ENCODE measurements at places on chromosomes 3 and 15.

DNA sequence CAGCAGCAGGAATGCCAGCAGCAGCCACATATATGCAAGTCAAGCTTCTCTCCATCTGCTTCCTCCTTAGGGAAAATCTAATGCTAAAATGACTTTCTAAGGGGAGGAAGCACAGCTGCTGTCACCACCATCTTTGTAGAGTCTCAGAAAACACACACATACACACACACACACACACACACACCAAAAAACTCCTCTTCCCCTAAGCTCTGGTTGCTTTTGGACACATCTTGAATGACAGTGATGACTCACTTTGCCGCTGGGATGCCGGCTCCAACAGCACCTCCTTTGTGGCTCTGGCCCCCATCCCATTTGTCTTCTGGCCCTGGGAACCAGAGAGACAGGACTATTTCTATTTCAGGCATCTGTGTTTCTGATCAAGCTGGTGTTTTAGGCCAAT is 124.8 kb upstream of the GOLIM4 start:
- peak; percentile 72 for DNase-seq

DNA sequence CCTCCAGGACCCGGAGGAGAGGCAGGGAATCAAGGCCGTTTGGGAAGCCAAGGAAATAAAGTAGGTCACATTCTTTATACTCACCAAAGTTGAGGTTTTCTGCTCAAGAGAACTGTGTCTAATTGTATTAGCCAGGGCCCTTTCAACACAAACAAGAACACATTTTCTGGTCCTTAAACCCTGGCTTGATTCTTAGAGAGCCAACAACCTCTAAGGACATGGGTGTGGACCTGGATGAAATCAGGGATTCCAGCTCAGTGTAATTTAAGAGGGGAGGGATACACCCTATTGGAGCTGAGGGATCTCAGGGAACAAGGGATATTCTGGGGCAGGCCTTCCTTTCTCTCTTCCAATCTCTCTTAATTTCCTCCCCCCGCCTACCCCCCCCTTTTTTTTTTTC is 104.8 kb downstream of the COL6A6 start:
- no peak for DNase-seq

- DNase-seq = no peak
Measured at GRCh38 chr3:154729741-154730140, 299.8 kb upstream of the GPR149 start.

DNA sequence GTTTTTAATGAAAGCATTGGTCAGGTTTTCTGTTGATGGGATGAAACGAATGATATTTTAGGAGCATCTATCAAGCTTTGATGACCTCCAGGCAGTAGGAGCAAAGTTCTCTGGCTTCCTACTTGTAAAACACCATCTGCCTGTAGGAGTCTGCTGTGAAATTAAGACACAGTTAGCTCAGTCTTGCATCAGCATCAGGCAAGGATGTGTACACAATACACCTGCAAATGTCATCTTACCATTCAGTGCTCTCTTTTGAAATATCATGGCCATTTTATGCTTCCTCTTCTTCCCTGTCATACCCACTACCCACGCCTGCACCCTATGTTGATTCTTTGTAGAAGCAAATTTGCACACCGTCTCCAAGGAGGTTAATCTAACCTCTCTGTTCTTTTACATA is 38.2 kb downstream of the B3GALNT1 start:
- DNase-seq = no peak

- no peak for DNase-seq
Measured at GRCh38 chr15:100204771-100205170, 137.0 kb downstream of the ADAMTS17 start.

DNA sequence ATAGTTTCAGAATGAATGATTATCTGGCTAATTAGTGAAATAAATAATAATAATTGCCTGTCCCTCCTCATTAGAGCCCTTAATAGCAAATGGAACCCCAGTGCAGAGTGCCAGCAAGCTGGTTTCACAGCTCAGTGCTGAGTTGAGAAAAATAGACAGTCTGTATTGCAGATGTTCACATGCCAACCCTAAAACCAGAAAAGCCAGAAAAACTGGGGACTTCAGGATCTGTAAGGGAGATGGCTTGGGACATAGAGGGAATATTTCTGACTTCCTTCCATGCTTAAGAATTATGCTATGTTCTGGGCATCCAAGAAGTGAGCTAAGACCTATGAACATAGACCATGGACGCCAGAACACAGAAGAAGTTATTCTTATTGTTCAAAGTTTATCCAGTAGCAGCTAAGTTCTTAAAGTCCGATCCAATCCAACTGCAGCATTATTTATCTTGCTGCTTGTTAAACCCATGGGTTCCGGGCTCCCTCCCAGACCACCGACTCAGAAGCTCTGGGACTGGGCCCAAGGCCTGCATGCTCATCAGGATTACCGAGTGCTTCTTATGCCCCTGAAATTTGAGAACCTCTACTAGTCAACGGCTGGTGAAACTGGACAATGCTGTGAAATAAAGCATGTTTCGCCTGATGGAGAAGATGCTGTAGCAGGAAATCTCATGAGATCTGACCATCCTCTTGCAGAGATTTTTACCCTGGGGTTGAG is 158.3 kb downstream of the FOXB1 start:
- no peak for DNase-seq

GRCh38 chr3:51696954-51697353 is 9.9 kb upstream of the GRM2 start:
- DNase-seq = peak; percentile 98

- DNase-seq = no peak
Measured at GRCh38 chr3:14289590-14290461, 111.2 kb downstream of the LSM3 start.

GRCh38 chr3:1723726-1724125 is 374.9 kb upstream of the CNTN4 start:
- DNase-seq = no peak

DNA sequence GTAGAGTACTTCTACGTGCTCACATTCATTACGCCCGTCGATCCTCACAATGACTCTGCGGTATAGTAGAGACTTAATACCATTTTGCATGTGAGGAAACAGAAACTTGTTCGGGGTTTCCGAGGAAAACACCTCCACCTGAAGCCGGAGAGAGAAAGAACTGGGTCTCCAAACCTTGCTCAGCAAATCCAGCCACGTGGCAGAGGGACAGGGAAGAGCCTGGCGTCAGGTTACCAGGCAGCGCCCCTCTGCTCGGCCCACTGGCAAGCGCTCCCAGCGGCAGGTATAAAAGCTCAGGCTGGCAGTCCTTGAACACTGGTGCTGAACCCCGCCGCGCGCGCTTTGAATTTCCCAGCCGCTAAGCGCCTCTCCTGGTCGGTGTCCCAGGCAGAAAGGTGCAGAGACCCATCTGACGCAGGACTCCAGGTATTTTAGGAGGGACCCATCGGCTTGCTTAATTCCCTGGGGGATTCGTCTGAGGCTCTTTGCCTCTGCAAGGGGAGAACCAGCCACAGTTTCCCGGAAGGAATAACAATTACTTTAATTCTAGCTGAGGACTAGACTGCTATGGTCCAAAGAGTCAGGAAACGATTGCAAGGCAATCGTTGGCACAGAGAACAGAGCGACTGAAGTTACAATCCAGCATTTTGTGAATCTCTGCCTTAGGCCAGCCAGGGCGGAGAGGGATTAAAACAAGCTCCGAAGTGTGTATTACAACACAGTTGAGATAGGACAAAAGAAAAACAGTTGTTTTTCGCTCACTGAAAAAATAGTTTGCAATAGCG is at the start of gene C2CD4A:
Gene C2CD4A, plus strand, starts transcription at position 315 of the 785 bp plus-strand sequence. CDS start 637 bp downstream, outside the sequence.
- peak; percentile 63 for DNase-seq

DNA sequence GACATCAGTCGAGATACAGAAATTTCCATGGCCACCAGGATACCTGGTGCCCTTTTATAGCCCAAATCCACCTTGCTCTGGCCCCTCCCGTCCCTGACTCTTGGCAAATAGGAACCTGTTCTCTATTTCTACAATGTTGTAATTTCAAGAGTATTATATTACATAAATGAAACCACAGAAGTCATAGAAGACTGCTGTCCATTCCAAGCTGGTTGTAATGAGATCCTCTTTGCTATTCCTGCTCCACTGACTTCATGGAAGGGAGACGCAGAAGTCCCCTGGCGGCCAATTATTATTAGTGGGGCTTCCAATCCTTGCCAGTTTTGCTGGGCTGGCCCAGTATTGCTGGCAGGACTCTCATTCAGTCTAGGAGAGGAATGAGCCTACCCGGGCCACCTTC is 26.6 kb downstream of the DCP1A start:
- DNase-seq = no peak

- no peak for DNase-seq
Measured at GRCh38 chr3:176352716-176353334, 844.5 kb downstream of the TBL1XR1 start.

DNA sequence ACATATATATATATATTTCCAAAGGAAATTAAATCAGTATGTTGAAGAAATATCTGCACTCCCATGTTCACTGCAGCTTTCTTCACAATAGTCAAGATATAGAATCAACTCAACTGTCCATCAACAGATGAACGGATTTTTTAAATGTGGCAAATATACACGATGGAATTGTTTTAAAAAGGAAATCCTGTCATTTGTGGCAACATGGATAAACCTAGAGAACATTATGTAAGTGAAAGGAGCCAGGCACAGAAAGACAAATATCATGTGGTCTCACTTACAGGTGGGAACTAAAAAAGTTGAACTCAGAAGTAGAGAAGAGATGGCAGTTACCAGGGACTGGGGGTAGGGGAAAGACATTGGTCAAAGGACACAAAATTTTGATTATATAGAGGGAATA is 253.7 kb downstream of the ULK4 start:
- no peak for DNase-seq

DNA sequence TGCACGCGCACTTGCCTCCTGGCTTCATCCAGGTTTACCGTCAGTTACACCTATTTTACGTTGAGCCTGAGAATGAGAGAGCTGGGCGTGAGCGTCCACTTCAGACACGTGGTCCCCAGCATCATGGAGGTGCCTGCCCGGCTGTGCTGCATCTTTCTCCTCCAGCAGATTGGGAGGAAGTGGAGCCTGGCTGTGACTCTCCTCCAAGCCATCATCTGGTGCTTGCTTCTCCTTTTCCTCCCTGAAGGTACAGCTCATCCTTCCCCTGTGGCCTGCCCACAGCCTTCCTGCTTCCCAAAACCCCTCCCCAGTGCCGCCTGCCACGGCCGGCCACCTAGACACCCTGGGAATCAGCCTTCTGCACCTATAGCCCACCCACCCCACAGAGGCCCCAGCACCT is 31.6 kb downstream of the SLC22A14 start:
- no peak for DNase-seq

DNA sequence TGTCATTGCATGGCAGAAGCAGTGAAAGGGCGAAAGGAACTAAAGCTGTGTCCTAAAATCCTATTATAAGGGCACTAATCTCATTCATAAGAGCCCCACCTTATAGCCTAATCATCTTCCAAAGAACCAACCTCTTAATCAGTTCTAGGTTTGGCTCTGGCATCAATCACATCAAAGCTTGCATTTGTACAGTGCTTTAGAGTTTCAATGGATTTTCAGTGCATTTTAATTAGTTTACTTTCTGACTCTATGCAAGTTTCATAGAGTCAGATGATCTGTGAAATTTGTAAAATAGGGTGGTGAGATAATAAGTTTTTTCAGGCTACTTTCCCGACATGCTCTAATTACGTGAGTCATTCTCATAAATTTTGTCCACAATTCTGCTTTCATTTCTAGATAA is 341.1 kb downstream of the DIPK2A start:
- no peak for DNase-seq

DNA sequence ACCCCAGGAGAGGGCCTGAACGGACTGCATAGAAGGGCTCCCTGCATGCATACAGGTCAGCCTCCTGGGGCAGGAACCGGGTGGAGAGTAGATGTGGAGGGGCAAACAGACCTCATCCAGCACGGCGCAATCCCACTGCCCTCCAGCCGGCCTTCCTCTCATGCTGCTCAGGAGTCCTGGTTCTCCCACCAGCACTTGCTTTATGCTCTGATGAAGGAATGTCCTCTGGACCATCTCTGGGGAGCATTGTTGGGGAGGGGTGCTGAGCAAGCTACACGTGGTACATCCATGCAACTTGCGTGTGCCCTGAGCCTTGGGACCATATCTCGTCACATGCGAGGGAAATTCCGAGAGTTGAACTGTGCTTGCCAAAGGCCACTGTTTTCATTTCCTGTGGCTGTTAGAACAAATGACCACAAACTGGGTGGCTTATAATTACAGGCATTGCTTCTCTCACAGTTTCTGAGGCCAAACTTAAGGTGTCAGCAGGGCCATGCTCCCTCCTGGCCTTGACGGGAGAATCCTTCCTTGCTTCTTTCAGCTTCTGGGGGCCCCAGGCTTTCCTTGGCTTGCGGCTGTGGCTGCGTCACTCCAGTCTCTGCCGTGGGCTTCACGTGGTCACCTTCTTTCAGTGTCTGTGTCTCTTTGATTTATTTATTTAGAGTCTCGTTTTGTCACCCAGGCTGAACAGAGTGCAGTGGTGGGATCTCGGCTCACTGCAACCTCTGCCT is 12.2 kb downstream of the SELENOS start:
- no peak for DNase-seq

DNA sequence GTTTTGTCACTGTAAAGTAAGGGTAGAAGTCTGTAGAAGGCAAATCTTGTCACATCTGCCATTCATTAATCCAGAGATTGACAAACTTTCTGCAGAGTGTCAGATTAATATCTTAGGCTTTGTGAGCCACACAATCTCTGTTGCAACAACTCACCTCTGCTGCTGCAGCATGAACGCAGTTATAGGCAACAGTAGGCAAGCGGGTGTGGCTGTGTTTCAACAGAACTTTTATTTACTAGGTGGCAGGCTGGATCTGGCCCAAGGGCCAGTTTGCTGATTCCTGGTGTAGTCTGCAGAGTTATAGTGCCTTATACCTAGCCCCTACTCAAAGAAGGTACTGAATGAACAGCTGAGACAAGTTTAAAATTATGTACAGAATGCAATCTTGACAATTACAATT is 396.7 kb downstream of the FOXP1 start:
- no peak for DNase-seq

- peak; percentile 53 for DNase-seq
Measured at GRCh38 chr3:108485146-108485545, 25.2 kb downstream of the MYH15 start.

Measured in brain (organoid and tissue), 16 donors.